CD4-positive, CD25-positive, alpha-beta regulatory T cell (primary cell): ENCODE measurements at places on chromosomes 3 and 15. TPM values are rescaled to one million over a fixed set of nuclear protein-coding genes. Genes with fewer than 3 reads are reported as not detected.

The ZBTB11 gene
- 75.1 TPM for total RNA-seq

DNA sequence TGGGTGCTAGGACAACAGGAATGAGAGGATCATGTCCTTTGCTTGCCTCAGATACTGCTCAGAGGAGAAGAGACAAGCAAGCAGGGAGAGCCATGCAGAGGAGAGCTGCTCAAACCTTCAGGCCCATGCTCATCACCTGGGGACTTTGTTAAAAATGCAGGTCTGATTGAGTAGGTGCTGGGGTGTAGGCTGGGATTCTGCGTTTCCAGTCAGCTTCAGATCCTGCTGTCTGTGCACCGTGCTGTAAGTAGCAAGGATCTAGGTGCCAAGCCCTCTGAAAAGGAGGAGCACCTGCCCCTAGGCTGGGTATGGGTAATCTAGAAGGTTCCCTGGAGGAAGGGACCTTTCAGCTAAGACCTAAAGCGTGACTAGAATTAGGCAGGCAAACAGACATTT is 7.3 kb downstream of the FLNB start:
- H3K27ac ChIP-seq, result no peak overlapping the region
- H3K4me3 ChIP-seq, result no peak overlapping the region
- H3K4me1 ChIP-seq, result peaks cover 25% of the 10 kb centered on the region
- no peaks in the 10 kb centered on the region for H3K36me3 ChIP-seq

The POMGNT2 gene
- total RNA-seq, result 2.0 TPM

- peak; percentile 30 for DNase-seq
- H3K4me3 ChIP-seq, result no peak within 1 kb of the TSS
- no peak within 1 kb of the TSS for H3K27ac ChIP-seq
- H3K36me3 ChIP-seq, result no peaks in the 10 kb centered on the region
Measured at GRCh38 chr3:19934098-19934566, at the start of gene EFHB. TSS of gene EFHB (minus strand) at chr3:19934217. CDS start at chr3:19934018, 199 bp downstream.

DNA sequence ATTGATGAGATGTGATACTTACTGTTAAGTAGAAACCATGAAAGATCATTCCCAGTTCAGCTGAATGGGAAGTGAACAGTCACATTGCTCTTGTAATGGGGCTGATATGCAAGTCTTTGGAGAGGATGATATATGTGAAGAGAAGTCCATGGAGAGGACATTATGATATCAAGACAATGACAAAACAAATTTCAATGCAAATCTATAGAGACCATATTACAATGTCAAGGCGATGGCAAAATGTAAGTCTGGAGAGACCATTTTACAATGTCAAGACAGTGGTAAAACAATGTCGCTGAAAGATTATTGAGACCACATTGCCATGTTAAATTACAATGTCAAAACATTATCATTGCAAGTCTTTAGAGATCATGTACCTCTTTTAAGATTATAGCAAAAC is 277.1 kb upstream of the MEIS2 start:
- no peak for DNase-seq
- no peaks in the 10 kb centered on the region for H3K36me3 ChIP-seq
- no peaks in the 10 kb centered on the region for H3K4me1 ChIP-seq
- no peaks in the 10 kb centered on the region for H3K27me3 ChIP-seq
- H3K4me3 ChIP-seq, result no peak overlapping the region
- no peak overlapping the region for H3K27ac ChIP-seq

- H3K27ac ChIP-seq, result no peak overlapping the region
- H3K36me3 ChIP-seq, result no peaks in the 10 kb centered on the region
- no peaks in the 10 kb centered on the region for H3K4me1 ChIP-seq
- DNase-seq, result no peak
Measured at GRCh38 chr3:128456776-128457715, 9.6 kb downstream of the DNAJB8 start.

- no peak overlapping the region for H3K4me3 ChIP-seq
- no peaks in the 10 kb centered on the region for H3K4me1 ChIP-seq
- H3K36me3 ChIP-seq, result no peaks in the 10 kb centered on the region
- no peak overlapping the region for H3K27ac ChIP-seq
Measured at GRCh38 chr15:69609776-69610175, 157.2 kb downstream of the RPLP1 start.

The AGBL1 gene
- total RNA-seq, result not detected

The SEMA5B gene
- total RNA-seq, result not detected

- H3K27ac ChIP-seq, result no peak overlapping the region
- no peaks in the 10 kb centered on the region for H3K27me3 ChIP-seq
- peak overlapping the region; percentile 26 for H3K4me3 ChIP-seq
Measured at GRCh38 chr15:65804252-65804931, 12.3 kb upstream of the DENND4A start.

The PCLAF gene
- total RNA-seq, result 1.0 TPM

The FSD2 gene
- not detected for total RNA-seq
